ENCODE measurements at places on chromosomes 6 and 20. TPM values are rescaled to one million over a fixed set of nuclear protein-coding genes. Genes with fewer than 3 reads are reported as not detected.

GRCh38 chr20:364905-365794 is 15.4 kb upstream of the TRIB3 start:
- no peak for DNase-seq

GRCh38 chr6:4932228-4932903 is 71.5 kb downstream of the RPP40 start:
- DNase-seq: no peak

DNA sequence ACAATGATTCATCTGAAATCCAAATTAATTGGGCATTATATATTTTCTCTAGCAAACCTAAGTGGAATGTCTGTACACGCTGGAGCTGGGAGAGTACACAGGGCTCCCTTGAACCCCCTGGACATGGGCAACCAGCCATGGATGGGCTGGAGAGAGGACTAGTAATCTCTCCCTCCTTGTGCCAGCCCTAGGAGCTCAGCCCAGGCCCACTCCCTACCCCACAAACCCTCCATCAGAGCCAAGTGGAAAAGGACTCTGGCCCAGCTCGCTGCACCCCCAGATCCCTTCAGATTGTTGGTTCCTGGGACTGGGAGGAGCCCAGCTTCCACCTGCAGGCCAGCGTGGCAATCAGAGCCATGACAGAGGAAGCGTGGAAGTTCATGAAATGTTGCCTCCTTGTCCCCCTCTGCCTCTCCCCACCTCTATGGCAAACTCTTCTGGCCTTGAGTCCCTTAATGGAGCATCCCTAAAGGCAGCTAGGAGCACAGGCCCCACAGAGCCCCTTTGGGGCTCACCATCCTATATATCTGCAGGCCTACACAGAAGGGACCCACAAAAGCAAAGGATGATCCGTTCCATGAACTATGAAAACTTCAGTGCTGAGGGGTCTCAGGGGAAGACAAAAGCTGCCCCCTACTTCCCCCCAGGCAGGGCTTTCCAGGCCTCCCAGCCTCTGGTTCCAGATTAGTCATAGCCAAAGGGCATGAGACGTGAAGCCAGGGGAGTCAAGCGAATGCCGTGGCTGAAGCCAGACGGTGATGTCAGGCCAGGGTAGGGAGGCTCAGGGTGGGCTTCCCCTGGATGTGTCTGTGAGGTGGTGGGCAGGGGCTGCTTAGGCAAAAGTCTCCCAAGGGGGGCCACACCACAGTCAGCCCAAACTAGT is 126.4 kb upstream of the MAFB start:
- DNase-seq: no peak

- DNase-seq: no peak
Observed at GRCh38 chr6:54085541-54085940, 25.7 kb upstream of the MLIP start.

DNA sequence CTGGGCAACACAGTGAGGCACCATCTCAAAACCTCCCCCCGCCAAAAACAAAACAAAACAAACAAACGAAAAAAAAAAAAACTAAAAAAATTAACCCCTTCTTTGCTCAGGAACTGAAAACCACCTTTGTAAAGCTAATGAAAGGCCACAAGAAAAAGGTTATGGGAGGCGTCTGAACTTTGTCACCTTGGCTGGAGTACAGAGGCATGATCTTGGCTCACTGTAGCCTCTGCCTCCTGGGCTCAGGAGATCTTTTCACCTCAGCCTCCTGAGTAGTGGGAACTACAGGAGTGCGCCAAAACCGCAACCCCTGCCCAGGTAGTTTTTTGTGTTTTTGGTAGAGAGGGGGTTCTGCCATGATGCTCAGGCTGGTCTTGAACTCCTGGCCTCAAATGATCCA is 337.9 kb downstream of the TBC1D32 start:
- no peak for DNase-seq

DNA sequence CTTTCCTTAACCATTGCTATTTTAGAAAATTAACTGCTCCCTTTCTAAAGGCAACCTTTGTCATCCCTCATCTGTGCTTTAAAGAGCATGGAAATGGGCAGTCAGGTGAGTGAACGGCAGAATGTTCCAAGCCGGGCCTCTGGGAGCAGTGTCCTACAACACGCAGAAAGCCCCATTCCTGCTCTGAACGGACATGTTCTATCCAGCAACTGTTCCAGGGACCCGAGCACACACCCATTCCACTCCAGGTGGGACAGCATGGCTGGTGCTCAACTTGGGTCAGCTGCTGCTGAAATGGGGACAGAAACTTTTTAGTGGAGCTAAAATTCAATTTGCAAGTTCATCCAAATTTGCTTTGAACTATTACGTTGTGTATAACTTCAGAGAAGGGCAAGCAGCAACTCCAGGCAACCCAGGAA is 26.7 kb downstream of the DIDO1 start:
- no peak for DNase-seq

Gene MAP7
- not detected for total RNA-seq

DNA sequence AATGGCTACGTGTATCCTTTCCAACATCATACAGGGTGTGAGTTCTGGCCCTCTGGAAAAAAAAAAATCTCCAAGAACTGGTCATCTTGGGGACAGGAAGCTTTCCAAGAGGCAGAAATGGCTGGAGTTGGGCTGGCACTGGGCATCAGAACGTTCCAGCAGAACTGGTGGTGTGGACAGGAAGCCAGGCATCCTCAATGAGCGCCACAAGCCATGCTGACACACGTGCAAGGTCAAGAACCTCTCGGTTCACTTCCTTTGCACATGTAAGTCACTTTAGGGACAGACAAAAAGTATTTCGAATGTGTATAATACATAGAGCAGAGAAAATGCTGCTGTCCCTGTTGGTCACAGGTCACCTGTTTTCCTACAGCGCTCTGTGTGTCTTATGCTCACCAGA is 27.4 kb upstream of the RIN2 start:
- DNase-seq: no peak

GRCh38 chr20:5688431-5688972 is 61.7 kb upstream of the SHLD1 start:
- DNase-seq: no peak

Gene ROS1
- total RNA-seq: not detected

- no peak for DNase-seq
Observed at GRCh38 chr20:23135449-23136420, 49.6 kb upstream of the CD93 start.

- DNase-seq: peak; percentile 75
Observed at GRCh38 chr20:47272893-47273590, 83.5 kb downstream of the ZMYND8 start.

All from SJSA1 (cell line).